Activated gamma-delta T cell (primary cell): ENCODE measurements at places on chromosomes 3 and 15.
A peak's percentile ranks its signal among the peaks of the same experiment; 100 is the strongest.

DNA sequence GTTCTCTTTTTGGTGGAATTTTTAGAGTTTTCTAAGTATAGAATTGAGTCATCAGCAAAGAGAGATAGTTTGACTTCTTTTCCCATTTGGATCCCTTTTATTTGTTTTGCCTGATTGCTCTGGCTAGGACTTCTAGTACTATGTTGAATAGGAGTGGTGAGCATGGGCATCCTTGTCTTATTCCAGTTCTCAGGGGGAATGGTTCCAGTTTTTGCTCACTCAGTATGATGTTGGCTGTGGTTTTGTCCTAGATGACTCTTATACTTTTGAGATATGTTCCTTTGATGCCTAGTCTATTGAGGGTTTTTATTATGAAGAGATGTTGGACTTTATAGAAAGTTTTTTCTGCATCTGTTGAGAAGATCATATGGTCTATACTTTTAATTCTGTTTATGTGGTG lies 72.5 kb downstream of the TNFAIP8L3 start:
- no peak for DNase-seq

GRCh38 chr15:29669823-29670222 lies 152.4 kb downstream of the TJP1 start:
- DNase-seq, result no peak

DNA sequence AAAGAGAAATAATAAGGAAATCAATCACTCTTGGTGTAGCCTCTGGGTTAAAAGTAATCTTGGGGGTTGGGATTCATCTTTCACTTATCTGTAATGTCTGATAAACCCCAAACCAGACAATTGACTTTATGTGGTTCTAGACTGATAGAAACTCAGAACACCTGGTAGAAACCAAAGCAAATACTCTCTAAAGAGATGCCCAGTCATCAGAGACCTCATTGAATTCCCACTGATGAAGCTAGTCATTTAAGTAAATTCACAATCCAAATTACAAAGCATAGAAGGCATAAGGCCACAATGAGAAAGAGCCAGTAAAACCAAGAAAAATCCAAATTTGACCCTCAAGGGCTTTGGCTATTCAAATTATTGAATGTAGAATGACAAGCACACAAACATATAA lies 250.6 kb downstream of the MBNL1 start:
- no peak for DNase-seq

DNA sequence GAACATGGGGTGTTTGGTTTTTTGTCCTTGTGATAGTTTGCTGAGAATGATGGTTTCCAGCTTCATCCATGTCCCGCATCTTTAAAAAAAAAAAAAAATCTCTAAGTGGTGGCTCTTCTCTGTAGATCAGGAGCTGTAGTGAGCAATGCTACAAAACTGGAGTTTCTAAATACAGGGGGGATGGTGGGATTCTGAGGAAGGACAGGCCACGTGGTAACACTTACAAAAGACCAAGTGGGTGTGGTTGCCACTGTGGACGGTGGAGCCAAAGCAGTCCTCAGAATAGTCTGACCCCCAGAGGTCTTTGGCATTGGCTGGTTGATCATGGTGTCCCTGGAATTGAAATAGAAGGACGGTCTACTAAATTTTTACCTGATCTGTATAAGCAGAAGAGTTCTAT lies 7.7 kb downstream of the CCRL2 start:
- DNase-seq, result no peak

DNA sequence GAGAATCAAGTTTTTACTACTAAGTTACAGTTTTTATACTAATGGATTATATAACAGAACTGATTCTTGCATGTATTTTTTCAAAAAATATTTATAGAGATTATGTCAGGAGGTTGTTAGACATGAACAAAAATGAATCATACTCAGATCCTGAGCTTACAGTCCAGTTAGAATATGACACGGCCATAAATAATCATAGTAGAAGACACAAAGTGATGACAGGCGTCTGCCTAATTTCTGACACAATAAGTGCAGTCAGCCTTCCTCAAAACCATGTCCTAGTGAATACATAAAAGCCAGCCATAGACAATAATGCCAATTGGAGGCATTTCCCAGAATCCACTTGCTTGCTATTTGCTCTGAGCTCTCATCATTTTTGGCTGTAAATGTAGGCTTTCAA lies 81.7 kb upstream of the POU1F1 start:
- DNase-seq, result no peak

DNA sequence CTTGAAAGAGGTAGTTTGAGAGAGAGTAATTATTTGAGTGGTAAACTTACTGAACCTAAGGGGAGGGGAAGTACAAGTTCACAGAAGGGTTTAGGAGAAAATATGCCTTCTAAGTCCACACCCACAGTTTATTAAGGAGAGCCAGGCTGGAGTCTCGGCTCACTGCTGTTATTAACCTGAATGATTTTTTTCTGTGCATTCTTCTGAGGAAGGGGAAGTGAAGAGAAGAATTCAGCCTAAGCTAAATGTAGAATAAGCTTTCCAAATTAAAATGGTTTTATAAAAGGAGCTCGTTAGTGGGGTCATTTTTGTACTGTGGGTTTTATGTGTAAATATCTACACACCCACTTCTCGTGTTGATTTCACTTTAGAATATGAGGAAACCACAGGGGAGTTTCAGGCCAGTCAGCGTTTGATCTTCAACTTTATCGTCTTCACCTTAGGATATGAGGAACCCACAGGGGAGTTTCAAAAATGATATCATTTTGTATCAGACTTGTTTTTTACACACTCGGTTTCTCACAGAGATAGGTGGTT lies 1.5 kb downstream of the WHAMM start:
- DNase-seq, result no peak

- no peak for DNase-seq
Measured at GRCh38 chr3:56940976-56941375, 119.5 kb upstream of the SPATA12 start.

DNA sequence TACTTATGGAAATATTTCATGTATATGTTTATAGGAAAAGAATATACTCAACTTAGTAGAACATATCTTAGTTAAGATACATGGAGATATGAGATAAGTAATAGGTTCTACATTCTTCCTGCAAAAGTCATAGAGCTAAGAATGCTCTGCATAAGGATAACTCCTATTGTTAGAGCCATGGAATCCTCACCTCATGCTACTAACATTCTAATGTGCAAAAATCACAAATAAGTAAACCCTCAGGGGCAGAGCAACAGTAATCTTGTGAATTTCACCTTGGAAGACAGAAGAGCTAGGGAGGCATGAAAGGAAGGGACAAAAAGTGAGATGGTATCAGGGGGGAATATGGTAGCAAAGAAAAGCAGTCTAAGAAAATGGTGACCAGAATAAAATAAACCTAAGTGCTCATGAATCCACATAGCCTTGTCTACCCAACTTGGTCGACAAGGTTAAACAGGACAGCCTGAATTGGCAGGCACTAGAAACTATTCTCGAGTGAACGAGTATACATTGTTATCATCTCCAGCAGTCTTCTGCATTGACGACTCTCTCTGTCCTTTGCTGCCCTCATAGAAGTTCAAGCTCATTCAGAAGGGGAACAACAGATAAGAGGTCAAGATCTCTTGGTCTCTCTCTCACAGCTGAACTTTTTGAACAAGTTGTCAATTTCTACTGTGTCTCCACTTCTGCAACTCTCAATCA lies 52.8 kb downstream of the XRN1 start:
- DNase-seq, result no peak

DNA sequence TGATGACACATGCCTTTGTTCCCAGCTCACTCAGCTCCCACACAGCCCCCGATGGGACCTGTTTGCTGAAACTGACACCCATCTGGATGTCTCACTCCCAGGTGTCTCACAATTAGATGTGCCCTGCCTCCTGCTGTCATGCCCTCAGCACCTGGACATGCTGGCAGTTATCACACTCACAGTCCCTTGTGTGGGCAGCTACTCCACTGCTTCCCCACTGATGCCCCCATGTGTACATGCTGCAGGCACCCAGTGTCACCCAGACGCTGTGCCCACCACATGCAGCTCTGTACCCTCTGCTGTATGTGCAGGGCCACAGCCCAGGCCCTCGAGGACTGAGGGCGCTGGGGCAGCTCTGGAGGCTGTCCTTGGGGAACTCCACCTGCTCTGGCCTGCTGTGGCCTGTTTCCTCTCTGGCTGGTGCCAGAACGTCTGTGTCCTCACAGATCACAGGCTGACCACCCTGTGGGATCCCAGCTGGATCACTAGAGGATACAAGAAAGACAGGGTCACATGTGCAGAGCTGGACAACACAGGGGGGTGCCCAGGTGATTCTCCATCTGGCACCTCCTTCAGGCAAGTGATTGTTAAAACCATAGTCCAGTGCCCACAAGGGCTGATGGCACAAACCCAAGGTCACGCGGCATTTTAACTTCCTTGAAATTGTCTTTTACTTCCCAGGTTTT lies 14.0 kb downstream of the C3orf22 start:
- DNase-seq, result no peak

GRCh38 chr3:152558386-152558785 lies 276.5 kb upstream of the P2RY1 start:
- no peak for DNase-seq

DNA sequence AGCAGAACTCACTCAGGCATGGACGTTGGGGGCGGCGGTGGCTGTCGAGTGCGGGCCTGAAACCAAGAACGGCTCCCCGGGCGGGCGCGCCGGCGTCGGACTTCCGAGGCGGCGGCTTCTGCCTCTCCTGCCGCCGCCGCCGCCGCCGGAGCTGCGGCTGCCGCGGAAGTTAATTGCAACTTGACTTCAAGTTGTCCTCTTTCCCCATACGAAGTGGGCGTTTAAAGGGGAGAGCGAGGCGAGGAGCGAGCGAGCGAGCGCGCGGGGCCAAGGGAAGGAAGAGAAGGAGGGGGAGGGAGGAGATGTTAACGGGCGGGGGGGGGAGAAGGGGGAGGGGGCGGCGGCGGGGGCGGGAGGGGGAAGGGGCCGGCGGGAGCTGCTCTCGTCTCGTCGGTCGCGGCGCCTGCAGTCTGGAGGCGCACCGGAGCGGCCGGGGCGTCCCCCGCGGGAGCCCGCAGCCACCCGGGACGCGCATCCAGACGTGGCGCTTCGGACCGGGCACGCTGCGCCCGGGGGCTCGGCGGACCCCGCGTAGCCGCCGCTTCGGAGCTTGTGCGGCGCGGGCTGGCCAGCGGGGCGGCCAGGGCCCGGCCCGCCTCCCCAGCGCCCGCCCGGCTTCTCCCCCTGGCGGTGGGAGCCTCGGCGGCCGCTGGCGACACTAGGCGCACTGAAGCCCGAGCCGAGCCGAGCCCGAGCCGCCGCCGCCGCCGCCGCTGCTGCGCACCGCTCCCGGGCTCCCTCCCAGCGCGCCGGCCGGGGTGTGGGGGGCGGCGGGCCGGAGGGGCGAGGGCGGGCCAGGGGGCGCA lies 19.7 kb upstream of the SATB1 start:
- DNase-seq, result peak; percentile 72

- no peak for DNase-seq
Measured at GRCh38 chr3:2154621-2155020, 56.0 kb downstream of the CNTN4 start.

GRCh38 chr3:37503856-37504255 lies 329.5 kb upstream of the LRRFIP2 start:
- no peak for DNase-seq
